Natural killer cell (primary cell): ENCODE measurements at places on chromosomes 12 and 14. TPM values are rescaled to one million over a fixed set of nuclear protein-coding genes. Genes with fewer than 3 reads are reported as not detected.
A peak's percentile ranks its signal among the peaks of the same experiment; 100 is the strongest.

Gene TAS2R14
- total RNA-seq, result 4.4 TPM

GRCh38 chr14:100592972-100593371 is 5.8 kb upstream of the BEGAIN start:
- no peak for DNase-seq

DNA sequence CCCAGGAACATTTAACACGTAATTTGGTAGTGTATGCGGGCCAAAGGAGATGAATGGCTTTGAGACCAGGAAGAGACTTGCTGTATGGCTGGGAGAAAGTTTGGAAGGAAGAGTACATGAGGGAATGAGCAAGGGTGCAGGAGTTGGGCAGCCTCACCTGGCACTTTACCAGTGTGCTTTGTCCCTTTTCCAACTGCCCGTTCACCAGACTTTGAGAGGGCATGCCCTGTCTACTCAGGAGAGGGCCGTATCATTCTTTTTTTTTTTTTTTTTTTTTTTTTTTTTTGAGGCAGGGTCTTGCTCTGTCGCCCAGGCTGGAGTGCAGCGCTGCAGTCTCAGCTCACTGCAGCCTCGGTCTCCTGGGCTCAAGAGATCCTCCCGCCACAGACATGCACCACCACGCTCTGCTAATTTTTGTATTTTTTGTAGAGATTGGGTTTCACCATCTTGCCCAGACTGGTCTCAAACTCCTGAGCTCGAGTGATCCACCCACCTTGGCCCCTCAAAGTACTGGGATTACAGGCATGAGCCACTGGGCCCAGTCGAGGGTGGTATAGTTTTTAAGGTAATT is 6.5 kb downstream of the DYNC1H1 start:
- no peak for DNase-seq

- peak; percentile 59 for DNase-seq
Measured at GRCh38 chr12:49288412-49288853, 6.5 kb upstream of the PRPH start.
